ENCODE measurements at places on chromosomes 3 and 15. TPM values are rescaled to one million over a fixed set of nuclear protein-coding genes. Genes with fewer than 3 reads are reported as not detected.

The WDR53 gene
- total RNA-seq = 16.2 TPM

The MME gene
- total RNA-seq = 51.7 TPM

The LYZL4 gene
- not detected for total RNA-seq

The ZMYND10 gene
- total RNA-seq = 3.2 TPM

The SLC41A3 gene
- 57.3 TPM for total RNA-seq

The LMAN1L gene
- not detected for total RNA-seq

The SPRED1 gene
- 9.7 TPM for total RNA-seq

The TM4SF4 gene
- total RNA-seq = not detected

The SIDT1 gene
- 0.17 TPM for total RNA-seq

The GUCA1C gene
- total RNA-seq = 0.39 TPM

The RLBP1 gene
- not detected for total RNA-seq

The SLC7A14 gene
- total RNA-seq = 2.8 TPM

The DOCK3 gene
- 1.0 TPM for total RNA-seq

The C3orf80 gene
- total RNA-seq = 0.25 TPM

The MRPL47 gene
- total RNA-seq = 83.0 TPM

The SLC26A6 gene
- total RNA-seq = 21.3 TPM

The ASB14 gene
- not detected for total RNA-seq

The CADM2 gene
- not detected for total RNA-seq

The PCSK6 gene
- total RNA-seq = not detected

The CYP19A1 gene
- total RNA-seq = 0.86 TPM

The PIERCE2 gene
- 6.5 TPM for total RNA-seq

The LRRIQ4 gene
- total RNA-seq = not detected

The MED12L gene
- total RNA-seq = 0.15 TPM

The KIF23 gene
- total RNA-seq = 73.1 TPM

The CPEB1 gene
- 9.4 TPM for total RNA-seq

The SKOR1 gene
- total RNA-seq = 0.12 TPM

The CCR3 gene
- total RNA-seq = 0.20 TPM

The CPNE9 gene
- not detected for total RNA-seq

The MRAS gene
- total RNA-seq = 11.2 TPM

The GOLGA6L7 gene
- not detected for total RNA-seq

The TLR9 gene
- not detected for total RNA-seq

The UBA5 gene
- total RNA-seq = 32.2 TPM

The PEX5L gene
- 0.12 TPM for total RNA-seq

The AADAC gene
- not detected for total RNA-seq

The PRSS50 gene
- not detected for total RNA-seq

The NR2C2 gene
- total RNA-seq = 20.3 TPM

The DAZL gene
- not detected for total RNA-seq

The ARL6 gene
- total RNA-seq = 24.7 TPM

The IL17RC gene
- 29.5 TPM for total RNA-seq

The RTP3 gene
- 0.20 TPM for total RNA-seq

The PPARG gene
- total RNA-seq = 1.6 TPM

The LEKR1 gene
- total RNA-seq = 1.6 TPM

The RTP4 gene
- total RNA-seq = 38.1 TPM

The ATG3 gene
- 123 TPM for total RNA-seq

The CHRM5 gene
- total RNA-seq = not detected

The PLA2G4E gene
- total RNA-seq = not detected

The PDIA5 gene
- total RNA-seq = 39.1 TPM

The MCCC1 gene
- total RNA-seq = 19.7 TPM

The TNFAIP8L3 gene
- total RNA-seq = 1.3 TPM

The GABRA5 gene
- total RNA-seq = not detected

The TICRR gene
- 6.6 TPM for total RNA-seq

All from M059J (cell line).